CD4-positive, alpha-beta T cell (primary cell): ENCODE measurements at places on chromosomes 4 and X.

DNA sequence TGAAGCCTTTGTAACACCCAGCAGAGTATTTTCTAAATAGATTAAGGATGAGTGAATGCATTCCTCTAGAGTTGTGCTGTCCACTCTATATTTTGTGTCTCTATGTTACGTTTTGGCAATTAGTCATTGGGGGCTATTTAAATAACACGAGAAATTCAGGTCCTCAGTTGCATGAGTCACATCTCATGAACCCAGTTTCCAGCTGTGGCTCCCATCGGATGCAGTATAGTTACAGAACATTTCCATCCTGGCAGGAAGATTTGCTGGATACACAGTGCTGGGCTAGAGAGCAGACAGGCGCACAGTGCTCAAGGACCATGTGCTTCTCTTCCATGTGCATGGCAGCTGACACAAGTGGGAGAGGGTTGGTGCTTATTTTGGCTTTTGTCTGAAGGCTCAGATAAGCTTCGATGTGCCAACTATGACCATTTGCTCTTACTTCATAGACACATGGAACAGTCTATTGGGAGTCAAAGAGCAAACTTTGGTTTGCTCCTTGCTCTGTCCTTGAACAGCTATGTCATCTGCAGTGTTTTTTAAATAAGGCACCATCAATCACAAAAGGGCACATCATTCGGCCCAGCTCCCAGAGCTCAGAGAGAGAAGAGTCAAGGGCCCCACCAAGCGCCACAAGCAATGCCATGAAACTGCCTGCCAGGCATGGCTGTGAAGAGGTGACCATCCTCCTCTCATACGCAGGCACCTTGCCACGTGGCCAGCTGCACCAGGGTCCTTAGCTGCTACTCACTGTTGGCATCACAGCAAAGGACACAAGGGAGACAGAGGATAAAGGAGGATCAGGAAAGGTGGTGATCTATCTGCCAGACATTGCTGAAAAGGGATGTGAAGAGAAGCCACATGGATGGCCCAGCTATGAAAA lies 8.1 kb upstream of the STS start:
- DNase-seq: no peak

DNA sequence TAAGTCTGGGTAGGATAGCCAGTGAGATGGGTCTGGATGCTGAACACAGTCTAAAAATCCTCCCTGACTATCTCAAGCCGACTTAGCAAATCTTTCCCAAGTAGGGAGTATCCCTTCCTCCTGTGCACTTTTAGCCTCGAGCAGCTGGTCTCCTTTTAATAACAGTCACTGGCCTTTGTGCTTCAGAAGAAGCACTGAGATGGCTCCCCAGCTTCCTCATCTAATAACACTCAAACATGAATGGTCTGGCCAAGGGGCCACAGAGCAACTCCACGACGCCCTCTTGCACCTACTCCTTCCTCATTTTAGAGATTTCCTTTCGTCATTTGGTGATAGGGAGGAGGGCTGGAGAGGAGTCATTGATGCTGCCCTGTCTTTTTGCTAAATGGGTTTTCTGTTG lies 78.8 kb upstream of the TMEM150C start:
- DNase-seq: no peak

GRCh38 chrX:19514791-19515614 lies at the start of gene MAP3K15:
TSS of gene MAP3K15 (minus strand) at chrX:19515508. CDS start at chrX:19515261, 247 bp downstream.
- DNase-seq: no peak

DNA sequence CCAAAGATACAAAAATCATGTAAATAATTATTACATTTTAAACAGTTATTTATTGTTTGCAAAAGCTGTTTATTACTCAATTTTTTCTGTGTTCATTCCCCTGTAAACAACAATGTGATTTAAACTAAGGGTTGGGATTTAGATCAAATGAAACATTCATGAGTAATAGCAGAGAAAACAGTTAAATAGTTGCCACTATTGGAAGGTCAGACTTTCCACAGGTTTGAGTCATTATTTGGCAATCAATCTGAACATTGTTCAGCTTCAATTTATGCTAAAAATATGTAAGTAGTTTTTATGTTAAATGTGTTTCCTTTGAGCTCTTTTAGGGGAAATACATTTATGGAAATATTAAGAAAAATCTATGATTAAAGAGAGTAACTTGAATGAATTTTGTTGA lies 144.9 kb downstream of the STIM2 start:
- no peak for DNase-seq

DNA sequence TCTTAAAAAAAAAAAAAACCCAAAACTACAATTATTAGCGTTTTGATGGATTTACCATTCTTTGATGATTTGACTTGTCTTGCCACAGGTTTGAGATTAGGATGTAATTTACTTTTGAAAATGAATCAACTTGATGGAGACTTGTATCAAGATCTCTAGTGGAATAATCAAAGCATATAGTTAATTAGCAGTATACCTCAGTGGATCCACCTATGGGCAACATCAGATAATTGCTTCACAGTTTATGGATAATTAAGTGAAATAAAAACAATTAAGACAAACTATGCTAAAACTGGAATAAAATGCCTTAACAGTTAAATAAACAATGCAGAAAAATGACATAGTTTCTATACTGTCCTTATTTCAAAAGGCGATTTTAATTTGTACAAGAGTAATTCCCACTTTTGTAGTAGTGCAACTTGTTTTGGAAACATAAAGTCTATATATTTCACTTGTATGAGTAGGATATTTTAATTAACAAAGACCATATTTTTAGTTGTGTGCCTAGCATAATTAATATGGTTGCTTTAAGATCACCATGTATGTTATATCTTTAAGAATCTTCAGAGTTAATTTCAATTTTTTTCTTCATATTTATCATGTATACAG lies 4.2 kb downstream of the CPEB2 start:
- DNase-seq: no peak

DNA sequence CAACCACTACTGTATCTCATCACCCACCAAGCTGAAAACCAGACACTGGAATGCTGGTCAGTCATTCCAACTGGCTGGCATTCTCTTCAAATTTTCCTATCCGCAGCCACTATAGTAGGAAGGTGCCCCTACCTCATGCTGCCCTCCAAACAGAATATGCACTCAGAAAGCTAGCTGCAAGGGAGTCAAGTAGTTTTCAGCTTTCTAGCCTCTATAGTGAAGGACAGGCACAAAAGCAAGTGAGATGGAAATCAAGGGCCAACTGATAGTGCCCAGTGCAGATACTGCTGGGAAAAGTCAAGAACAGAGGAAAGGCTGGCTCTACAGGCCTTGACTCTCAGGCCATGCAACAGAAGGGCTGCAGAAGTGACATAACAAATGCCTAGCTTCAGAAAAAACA lies 47.2 kb downstream of the BCOR start:
- no peak for DNase-seq

DNA sequence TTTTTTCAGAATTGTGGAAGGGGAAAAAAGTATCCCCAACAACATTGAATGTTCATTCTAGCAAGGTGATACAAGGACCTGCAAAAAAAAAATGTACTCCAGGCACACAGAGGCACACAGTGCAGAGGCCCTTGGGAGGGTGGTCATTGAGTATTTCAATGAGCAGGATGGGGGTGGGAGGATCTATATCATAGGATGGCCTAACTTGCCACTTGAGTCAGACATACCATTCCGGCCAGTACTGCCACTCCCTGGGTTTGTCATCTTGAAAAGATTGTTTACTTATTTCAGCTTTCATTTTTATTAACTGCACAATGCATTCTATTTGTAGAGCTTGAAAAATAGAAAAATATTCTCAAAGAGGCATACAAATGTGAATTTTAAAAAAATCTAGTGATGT lies 18.7 kb downstream of the ZNF595 start:
- no peak for DNase-seq

DNA sequence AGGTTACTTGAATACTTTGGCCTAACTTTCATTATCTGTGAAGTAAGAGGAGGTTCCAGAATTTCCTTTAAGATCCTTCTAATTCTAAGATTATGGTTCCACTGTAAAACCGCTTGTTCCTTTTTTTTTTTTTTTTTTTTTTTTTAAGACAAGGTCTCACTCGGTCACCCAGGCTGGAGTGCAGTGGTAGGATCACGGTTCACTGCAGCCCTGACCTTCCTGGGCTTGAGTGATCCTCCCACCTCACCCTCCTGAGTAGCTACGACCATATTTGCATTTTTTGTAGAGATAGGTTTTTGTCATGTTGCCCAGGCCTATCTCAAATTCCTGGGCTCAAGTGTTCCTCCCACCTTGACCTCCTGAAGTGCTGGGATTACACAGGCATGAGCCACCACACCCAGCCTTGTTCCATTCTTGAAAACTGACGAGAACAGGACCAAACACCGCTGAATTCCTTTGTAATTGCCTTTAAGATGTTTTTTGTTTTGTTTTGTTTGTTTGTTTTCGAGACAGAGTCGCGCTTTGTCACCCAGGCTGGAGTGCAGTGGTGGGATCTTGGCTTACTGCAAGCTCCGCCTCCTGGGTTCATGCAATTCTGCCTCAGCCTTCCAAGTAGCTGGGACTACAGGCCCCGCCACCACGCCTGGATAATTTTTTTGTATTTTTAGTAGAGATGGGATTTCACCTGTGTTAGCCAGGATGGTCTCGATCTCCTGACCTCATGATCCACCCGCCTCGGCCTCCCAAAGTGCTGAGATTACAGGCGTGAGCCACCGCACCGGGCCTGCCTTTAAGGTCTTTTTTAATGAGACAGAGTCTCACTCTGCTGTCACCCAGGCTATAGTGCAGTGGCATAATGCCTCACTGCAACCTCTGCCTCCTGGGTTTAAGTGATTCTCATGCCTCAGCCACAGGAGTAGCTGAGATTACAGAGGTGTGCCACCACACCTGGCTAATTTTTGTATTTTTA lies 6.8 kb downstream of the PDS5A start:
- no peak for DNase-seq

GRCh38 chr4:37749398-37749988 lies 63.3 kb upstream of the RELL1 start:
- no peak for DNase-seq

GRCh38 chr4:87551361-87551760 lies 22.2 kb upstream of the SPARCL1 start:
- no peak for DNase-seq
